ENCODE measurements at places on chromosomes 3 and 15. TPM values are rescaled to one million over a fixed set of nuclear protein-coding genes. Genes with fewer than 3 reads are reported as not detected.

DNA sequence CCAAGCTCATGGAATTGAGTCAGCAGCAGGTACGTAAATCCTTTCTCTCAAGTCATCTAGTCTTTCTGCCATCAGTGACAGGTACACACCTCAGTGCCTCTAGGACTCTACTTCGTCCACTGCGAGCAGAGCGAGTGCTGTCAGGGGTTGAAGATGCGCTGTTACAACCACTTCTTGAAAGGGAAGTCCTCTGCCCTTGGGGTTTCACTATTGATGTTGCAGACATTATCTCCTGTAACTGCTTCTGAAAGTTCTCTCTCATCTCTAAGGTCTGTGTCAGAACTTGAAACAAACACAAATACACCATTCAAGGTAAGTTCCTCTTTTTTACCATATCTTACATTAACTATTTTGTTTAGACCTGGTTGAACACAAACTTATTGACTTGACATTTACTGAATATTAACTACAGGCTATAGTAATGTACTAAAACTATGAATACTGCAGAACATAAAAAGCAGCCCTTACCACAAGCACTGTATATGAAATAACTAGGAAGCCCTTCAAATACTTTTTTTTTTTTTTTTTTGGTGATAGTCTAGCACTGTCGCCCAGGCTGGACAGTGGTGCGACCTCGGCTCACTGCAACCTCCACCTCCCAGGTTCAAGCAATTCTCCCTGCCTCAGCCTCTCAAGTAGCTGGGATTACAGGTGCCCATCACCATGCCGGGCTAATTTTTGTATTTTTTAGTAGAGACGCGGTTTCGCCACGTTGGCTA, 41.5 kb downstream of the TOPBP1 start:
- H3K4me3 ChIP-seq = no peak overlapping the region
- peaks cover 9% of the 10 kb centered on the region for H3K4me1 ChIP-seq
- H3K27me3 ChIP-seq = no peaks in the 10 kb centered on the region
- peak overlapping the region; percentile 14 for H3K27ac ChIP-seq

DNA sequence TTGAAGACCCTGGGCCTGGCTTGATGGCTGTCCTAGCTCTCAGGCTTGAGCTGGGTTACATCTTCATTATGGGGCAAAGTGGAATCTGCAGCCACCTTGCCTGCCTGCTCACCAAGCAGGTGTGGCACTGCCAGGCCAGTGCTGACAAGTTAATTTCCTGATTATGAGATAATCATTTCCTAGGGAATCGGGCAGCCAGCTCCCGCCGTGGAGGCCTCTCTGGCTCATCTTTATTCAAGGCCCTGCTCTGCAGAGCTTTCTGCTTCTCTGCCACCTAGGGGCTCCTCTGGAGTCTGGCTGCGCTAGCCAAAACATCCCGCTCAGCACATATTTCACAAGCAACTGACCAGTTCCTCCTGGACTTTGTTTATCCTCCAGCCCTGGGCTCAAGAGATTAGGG, 9.9 kb downstream of the LOXL1 start:
- no peak for DNase-seq
- no peaks in the 10 kb centered on the region for H3K36me3 ChIP-seq
- no peak overlapping the region for H3K27ac ChIP-seq
- H3K4me3 ChIP-seq = no peak overlapping the region
- H3K4me1 ChIP-seq = peaks cover 20% of the 10 kb centered on the region
- H3K27me3 ChIP-seq = no peaks in the 10 kb centered on the region

GRCh38 chr3:118151164-118151563, 883.5 kb downstream of the IGSF11 start:
- no peak for DNase-seq
- H3K4me1 ChIP-seq = no peaks in the 10 kb centered on the region
- H3K4me3 ChIP-seq = no peak overlapping the region
- H3K27me3 ChIP-seq = no peaks in the 10 kb centered on the region
- no peaks in the 10 kb centered on the region for H3K36me3 ChIP-seq

The SRGAP3 gene
- total RNA-seq = 1.3 TPM

GRCh38 chr15:62510791-62511190, 345.7 kb upstream of the C2CD4B start:
- peaks cover 16% of the 10 kb centered on the region for H3K27me3 ChIP-seq
- H3K4me3 ChIP-seq = no peak overlapping the region
- H3K36me3 ChIP-seq = no peaks in the 10 kb centered on the region
- no peak overlapping the region for H3K27ac ChIP-seq
- DNase-seq = no peak

- H3K4me1 ChIP-seq = no peaks in the 10 kb centered on the region
- peaks cover 32% of the 10 kb centered on the region for H3K27me3 ChIP-seq
- no peak overlapping the region for H3K4me3 ChIP-seq
- no peak overlapping the region for H3K27ac ChIP-seq
- no peak for DNase-seq
- peaks cover 17% of the 10 kb centered on the region for H3K36me3 ChIP-seq
Observed at GRCh38 chr15:75138016-75138999, 63.4 kb upstream of the C15orf39 start.

GRCh38 chr3:152375546-152375945, 106.8 kb downstream of the MBNL1 start:
- H3K4me3 ChIP-seq = no peak overlapping the region
- no peaks in the 10 kb centered on the region for H3K27me3 ChIP-seq
- no peak overlapping the region for H3K27ac ChIP-seq
- no peak for DNase-seq
- H3K36me3 ChIP-seq = peaks cover 51% of the 10 kb centered on the region

DNA sequence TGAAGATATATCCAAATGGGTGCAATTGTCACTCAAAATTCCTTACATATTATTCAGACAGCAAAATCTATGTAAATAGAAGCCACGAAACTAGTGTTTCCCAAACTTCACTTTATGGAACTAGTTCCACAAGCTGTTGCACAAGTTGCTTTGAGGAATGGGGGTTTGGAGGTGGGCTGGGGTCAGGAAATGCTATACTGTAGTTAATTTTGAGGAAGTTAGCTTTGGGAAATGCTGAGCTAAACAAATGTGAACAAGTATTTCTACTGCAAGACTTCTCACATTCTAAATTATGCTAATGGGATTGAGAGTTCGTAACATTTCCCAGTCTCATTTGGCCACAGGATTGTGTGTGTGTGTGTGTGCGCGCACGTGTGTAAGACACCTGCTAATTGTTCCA, 28.7 kb upstream of the SAMMSON start:
- H3K27ac ChIP-seq = no peak overlapping the region
- no peak overlapping the region for H3K4me3 ChIP-seq
- H3K36me3 ChIP-seq = no peaks in the 10 kb centered on the region
- no peaks in the 10 kb centered on the region for H3K27me3 ChIP-seq

GRCh38 chr3:128367761-128368160, 98.9 kb downstream of the DNAJB8 start:
- no peak for DNase-seq
- H3K27ac ChIP-seq = no peak overlapping the region
- peaks cover 6% of the 10 kb centered on the region for H3K4me1 ChIP-seq
- no peak overlapping the region for H3K4me3 ChIP-seq
- no peaks in the 10 kb centered on the region for H3K27me3 ChIP-seq

The SCN5A gene
- total RNA-seq = not detected

The HYKK gene
- 2.7 TPM for total RNA-seq

DNA sequence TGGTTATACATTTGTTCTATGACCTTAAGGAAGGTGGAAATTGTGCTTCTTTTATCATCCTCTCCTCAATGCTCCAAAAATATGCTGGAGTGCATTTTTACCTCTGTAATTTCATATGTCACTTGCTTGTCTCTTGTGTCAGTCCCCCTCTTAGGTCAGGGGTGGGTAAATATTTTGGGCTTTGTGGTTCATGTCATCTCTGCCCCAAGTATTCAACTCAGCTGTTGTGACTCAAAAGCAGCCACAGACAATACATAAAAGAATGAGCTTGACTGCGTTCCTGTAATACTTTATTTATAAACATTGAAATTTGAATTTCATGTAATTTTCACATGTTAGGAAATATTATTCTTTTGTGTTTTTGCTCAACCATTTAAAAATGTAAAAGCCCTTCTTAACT, 60.4 kb upstream of the SLC24A5 start:
- no peaks in the 10 kb centered on the region for H3K36me3 ChIP-seq
- no peak overlapping the region for H3K4me3 ChIP-seq
- DNase-seq = no peak
- peaks cover 3% of the 10 kb centered on the region for H3K4me1 ChIP-seq

- no peak for DNase-seq
- H3K27me3 ChIP-seq = no peaks in the 10 kb centered on the region
Observed at GRCh38 chr3:120148187-120148949, 54.1 kb upstream of the GSK3B start.

The SAXO2 gene
- 0.60 TPM for total RNA-seq

DNA sequence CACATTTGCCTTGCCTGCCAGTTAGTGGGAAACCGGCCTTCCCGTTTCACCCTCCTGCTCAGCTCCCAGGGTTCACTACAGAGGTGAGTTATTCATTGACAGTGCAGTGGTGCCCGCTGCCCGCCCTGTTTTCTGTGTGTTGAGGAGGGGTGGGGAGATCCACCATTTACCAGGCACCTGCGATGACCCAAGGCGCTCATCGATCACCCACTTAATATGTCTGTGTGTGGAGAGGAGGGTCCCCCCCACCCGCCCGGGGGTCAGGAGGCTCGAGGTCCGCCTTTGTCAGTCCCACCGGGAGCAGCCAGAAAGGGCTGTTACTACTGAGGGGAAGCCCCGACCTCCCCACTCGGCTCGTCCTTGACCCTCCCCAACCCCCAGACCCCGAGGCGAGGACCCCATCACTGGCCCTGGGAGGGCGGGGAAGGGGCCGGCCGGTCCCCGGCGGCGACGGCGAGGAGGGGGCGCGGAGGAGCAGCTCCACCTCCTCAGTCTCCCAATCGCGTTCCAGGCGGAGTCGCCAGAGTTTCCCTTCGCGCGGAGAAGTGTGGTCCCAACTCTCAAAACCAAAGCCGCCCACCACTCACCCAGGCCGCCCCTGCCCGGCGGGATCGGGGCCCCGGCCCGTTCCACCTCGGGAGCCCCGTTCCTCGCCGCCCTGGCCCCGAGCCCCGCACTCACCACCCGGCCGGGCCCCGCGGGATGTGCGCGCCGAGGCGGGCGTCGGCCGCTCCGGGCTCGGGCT, 1.1 kb downstream of the PLXNB1 start:
- no peak overlapping the region for H3K27ac ChIP-seq
- peaks cover 18% of the 10 kb centered on the region for H3K27me3 ChIP-seq
- peak overlapping the region; percentile 41 for H3K4me3 ChIP-seq
- peaks cover 22% of the 10 kb centered on the region for H3K36me3 ChIP-seq
- peaks cover 15% of the 10 kb centered on the region for H3K4me1 ChIP-seq
- no peak for DNase-seq

DNA sequence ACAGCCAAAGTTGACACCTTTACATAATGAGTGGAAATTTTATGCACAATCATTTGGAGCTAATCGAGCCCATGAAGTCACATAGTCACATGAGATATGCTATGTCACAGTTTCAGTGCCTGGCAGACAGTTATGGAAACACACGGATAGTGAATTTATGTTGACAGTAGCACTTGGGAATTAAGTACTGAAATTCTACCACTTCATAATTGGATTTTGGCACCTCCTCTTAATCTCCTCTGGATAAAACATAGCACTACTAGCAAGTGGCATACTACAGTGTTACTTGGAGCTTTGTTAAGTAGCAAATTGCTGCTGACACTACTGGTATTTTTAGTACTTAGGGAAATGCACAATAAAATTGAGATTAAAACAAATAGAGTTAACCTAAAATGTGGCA, 1679.4 kb downstream of the OTOL1 start:
- H3K36me3 ChIP-seq = no peaks in the 10 kb centered on the region
- no peaks in the 10 kb centered on the region for H3K27me3 ChIP-seq
- DNase-seq = no peak
- H3K27ac ChIP-seq = no peak overlapping the region

DNA sequence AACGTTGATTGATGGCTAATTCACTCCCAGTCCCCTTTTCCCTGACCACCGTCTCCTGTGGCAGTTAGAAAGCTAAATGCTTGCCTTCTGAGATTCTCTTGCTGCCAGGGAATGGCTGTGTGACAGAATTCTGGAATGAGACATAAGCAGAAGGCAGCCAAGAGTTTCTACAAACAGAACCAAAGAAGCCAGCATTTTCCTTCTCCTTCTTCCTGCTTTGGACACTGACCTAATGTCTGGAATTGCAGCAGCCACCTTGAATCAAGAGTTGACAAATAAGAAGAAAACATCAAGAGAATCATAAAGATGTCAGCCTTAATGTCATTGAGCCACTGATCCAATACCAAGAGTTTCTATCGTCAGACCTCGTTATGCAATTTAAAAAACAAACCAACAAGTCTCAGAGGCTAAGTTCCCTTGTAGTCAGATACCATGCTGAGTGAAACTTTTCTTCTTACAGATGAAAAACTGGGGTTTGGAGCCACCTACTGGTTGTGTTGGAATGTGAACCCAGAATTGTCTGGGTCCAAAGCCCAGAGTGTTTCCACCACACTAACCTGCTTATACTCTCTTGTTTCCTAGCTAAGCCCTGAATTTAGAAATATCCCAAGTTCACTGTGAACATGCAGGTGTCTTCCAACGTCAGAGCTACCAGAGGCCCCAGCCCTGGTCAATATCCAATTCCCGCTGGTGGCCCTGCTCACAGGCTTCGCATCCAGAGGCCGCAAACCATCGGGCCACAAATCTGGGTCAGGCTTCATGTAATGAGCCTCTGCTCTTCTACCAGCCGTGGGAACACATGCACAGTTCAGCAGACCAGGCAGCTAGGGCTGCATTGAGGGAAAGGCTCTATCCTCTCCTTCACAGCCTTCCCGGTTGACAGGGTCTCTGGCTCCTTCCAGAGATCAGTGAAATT, 42.5 kb downstream of the MCF2L2 start:
- peak; percentile 60 for DNase-seq
- no peaks in the 10 kb centered on the region for H3K27me3 ChIP-seq
- H3K4me3 ChIP-seq = no peak overlapping the region
- H3K4me1 ChIP-seq = peaks cover 3% of the 10 kb centered on the region
- H3K27ac ChIP-seq = no peak overlapping the region
- H3K36me3 ChIP-seq = no peaks in the 10 kb centered on the region

- H3K36me3 ChIP-seq = no peaks in the 10 kb centered on the region
- peak; percentile 66 for DNase-seq
- peaks cover 36% of the 10 kb centered on the region for H3K4me1 ChIP-seq
- H3K27me3 ChIP-seq = no peaks in the 10 kb centered on the region
Observed at GRCh38 chr15:88897456-88898194, 2.3 kb upstream of the HAPLN3 start.

DNA sequence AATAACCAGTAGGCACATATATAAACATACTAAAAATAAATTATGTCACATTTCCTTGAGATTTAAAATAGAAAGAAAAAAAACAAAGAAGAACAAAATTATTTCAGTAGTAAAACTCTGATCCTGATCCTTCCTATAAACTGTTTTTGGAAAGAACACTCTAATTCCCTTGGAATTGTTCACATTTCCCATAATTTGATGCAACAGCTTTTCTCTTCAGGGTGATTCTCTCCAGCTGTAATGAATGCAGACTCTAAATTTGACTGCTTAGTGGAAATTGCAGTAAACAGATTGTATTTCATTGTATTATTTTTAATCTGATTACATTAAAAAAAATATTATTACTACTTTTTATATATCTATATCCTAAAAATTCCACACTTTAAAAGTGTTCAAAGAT, 70.2 kb upstream of the ABI3BP start:
- no peaks in the 10 kb centered on the region for H3K36me3 ChIP-seq
- no peaks in the 10 kb centered on the region for H3K4me1 ChIP-seq
- no peak for DNase-seq
- peaks cover 9% of the 10 kb centered on the region for H3K27me3 ChIP-seq
- no peak overlapping the region for H3K27ac ChIP-seq

- peaks cover 10% of the 10 kb centered on the region for H3K27me3 ChIP-seq
- no peaks in the 10 kb centered on the region for H3K4me1 ChIP-seq
- H3K27ac ChIP-seq = no peak overlapping the region
- H3K36me3 ChIP-seq = no peaks in the 10 kb centered on the region
- no peak for DNase-seq
Observed at GRCh38 chr3:185528532-185528931, 23.9 kb downstream of the LIPH start.
